Lower leg skin (tissue), 4 donors: ENCODE measurements at places on chromosomes 2 and 18.

DNA sequence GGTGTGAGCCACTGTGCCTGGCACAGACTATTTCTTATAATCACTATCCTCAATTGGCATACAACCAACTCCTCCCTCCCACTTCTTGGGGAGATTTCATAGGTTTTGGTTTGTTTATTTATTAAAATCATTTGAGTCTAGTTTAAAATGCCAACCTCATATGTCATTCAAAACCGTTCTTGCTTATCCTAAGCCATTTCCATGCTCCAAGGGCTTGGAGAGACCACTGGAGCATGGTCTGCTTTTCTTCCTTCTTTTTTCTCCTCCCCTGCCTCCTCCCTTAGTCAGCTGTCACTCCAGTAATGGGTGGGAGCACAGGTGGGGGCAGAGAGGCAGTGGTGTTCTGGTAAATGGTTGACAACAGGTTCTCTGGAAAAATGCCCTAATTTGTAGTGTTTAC is 20.4 kb upstream of the KCNS3 start:
- DNase-seq, result no peak

DNA sequence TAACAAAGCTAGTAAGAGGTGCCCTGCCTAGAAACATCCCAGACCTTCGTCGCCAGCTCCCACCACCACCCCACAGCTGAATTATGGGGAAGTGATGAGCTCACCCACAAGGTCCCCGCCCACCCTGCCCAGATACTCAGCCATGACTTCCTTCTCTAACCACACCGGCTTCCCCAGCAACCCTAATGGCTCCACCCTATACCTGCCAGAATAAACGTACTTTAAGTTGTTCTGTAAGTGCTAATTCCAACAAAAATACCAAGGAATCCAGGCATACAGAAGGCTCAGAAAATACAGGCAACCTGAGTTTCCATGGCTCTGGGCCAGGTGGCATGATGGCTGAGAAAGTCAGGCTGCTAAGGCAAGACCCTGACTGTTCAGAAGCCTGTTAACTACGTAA is 39.1 kb downstream of the TMEM163 start:
- DNase-seq, result no peak

DNA sequence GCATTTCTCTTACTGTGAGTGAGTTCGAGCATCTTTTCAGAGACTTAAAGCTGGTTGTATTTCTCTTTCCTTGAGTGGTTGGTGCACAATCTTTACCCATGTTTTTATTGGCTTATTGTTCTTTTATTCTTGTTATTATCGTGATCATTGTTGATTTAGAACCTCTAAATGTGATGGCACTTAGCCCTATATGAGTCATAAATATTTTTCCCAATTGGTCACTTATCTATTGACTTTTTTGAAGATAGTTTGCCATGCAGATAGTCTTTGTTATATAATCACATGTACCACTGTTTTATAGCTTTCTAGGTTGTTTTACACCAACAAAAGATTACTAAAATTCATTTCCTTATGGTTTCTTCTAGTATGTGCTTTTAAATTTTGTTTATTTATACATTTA is 141.6 kb upstream of the MSH6 start:
- no peak for DNase-seq

GRCh38 chr2:105473011-105473410 is 74.2 kb upstream of the FHL2 start:
- DNase-seq, result no peak

DNA sequence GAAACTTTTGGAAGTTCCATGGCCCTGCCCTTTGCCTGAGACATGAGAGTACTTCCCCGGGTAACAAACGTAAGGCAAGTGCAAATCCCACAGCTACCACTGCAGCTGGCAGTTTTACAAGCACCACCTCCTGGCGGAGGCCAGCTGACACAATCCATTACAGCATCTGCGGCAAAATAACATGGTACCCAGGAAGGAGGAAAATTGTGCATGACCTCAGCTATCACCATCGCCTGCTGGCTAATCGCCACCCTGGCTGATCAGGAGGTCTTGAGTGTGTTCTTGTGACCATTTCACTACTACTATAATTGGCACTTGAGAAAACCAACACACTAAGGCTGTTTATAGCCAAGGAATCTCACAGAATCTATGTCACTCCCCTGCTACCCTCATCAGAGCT is 71.7 kb upstream of the SERPINE2 start:
- DNase-seq, result no peak

DNA sequence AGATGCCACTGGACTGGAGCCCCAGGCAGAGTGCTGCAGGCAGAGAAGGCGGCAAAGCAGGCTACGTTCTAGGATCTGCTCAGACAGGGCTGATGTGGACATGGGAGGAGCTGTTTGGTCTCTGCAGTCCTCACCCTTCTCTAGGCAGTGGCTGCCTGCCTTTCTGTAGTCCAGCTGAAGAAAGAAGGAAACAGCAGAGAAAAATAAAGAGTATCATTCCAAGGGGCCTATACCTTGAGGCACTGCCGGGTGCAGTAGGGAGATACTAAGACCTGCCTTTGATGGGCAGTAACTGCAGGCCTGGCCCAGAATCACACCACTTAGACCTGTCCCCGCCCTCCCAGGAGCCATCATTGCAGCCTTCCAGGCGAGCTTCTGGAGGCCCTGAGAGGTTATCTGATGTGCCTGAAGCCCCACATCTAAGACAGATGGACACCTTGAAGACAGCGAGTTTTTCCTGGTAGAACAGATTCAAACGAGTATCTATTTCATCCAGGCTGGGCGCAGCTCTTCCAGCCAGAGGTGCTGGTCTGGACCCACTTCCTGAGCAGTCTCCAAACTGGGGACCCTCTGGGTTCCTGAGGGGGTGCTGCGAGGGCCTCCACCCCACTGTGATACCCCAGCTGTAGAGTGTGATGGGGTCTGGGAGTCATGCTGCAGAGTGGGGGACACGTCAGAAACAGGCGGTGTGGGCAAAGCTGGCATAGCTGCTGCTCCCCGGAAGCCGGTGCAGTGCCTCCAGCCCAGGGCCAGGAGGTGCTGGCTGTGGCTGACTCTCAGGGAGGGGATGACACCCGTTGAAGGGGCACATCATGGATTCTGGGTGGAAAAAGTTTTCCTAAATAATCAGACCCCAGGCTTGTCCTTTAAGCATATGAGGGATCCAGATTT is 87.3 kb upstream of the OTOS start:
- DNase-seq, result peak; percentile 66

- DNase-seq, result no peak
Measured at GRCh38 chr2:118049816-118050140, 35.9 kb upstream of the CCDC93 start.

DNA sequence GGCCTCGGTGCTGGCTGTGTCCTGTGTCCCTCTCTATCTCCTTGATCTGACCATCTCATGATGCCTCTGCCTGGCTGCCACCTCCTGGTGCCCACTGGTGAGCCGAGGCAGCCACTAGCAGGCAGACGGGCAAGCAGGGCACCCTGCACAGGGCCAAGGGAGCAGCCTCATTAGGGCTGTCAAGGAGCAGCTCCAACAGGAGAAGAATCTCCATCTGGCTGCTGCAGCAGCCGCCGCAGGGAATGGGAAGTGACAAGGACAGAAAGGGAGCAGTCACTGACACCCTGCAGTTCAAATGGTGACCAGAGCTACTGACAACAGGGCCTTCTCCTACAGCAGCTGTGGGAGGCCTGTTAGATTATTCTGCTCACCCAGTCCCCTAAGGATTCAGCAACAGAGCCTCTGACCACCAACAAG is 32.6 kb downstream of the ALPK2 start:
- DNase-seq, result no peak

GRCh38 chr18:9987345-9987744 is 73.5 kb downstream of the VAPA start:
- no peak for DNase-seq

DNA sequence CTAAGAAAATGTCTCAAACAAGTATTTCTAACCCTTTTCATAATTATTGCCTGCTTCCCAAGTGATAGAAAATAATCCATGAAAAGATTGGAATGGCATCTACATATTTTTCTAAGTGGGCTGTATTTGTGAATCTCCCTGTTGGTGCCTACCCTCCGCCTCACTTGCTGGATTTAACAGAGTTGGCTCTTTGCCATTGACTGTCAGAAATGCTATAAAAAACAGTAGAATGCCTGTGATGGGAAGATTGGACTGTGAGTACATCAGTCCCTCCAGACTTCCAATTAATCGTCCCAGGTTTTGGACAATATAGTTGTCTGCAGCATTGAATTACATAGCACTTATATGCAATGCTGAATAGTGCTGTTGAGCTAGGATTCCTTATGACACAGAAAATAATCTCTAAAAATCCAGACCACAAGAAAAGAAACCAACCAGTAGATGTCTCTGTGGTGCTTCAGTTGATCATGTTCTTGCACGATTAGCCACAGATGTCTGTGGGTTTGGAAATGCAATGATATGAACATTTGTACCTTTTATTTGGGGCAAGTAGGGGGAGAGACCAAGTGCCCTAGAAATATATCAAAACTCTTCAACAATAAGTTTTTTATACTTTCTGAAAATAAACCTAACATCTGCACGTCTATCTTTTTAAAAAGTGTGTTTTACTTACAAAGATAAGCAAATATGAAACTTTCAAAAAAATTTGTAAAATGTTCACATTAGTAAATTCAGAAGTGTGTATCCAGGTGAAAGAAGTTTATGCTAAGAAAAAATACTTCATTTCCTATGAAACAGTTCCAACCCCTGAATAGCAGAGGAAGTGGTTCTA is 88.5 kb downstream of the DYNAP start:
- DNase-seq, result no peak

- no peak for DNase-seq
Measured at GRCh38 chr2:227724394-227725039, at the start of gene SCYGR6. TSS of gene SCYGR6 (minus strand) at chr2:227724757. CDS start at chr2:227724757, 0 bp downstream.

DNA sequence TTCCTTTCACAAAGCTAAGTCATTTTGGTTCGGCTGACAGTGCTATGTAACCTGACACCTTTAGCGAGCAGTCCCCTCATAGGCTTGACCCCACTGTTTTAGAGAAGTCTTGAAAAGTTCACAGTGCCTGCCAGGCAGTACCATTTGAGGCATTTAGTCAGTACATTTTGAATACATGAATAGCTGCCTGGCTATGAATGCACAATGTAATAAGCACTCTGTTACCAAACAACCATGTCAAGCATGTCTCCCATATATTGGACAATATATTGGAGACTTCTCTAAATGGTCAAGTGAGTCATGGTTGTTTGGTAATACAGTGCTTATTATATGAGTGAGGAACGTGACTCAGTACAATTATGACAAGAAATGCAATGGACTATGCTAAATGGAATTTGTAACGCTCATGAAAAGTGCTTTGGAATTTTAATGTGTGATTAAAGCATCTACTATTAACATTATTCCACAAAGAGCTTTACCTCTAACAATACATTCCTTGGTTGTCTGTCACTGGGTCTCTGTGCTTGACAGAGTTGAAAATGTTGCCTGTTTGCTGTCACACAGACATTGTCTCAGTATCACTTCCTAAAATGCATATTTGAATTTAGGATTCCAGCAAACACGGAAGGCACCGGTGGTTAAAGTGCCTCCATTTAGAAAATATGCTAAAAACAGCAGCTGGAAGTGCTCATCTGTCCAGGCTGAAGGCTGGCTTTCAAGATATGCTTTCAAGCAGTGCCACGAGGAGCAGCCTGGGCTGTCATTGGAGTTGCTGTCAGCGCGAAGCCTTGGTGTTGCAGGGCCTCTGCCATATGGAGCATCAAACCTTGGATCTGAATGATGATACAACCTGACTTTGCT is 458.6 kb downstream of the FBXO15 start:
- DNase-seq, result no peak

DNA sequence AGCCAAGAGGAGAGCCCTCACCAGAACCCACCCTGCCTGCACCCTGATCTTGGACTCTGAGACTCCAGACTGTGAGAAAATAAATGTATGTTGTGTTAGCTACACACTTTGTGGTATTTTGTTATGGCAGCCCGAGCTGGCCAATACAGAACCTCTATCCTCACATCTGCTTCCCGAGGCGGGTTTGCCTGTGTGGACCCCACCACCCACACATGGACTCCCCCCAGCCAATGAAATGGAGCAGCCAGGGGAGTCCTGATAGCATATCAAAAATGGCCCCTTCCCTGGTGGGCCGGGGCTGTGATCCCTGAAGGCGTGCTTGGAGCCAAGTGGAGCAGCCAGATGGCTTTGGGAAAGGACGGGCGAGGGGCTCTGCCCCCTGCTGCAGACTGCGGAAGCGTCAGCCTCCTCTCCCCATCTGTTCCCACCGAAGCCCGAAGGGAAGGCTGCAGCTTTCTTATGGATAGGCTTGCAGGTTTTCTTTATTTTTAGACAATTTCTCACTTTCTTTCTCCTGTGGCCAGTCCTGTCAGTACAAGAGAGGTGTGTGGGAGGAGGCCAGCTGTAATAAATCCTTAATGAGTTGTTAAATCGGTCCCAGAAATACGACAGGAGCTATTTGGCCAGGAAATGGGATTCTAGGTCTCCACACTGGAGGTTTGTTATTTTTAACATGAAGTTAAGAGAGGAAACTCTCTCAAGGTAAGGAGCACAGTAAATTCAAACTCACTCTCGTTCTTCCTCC is 34.4 kb downstream of the TEX51 start:
- DNase-seq, result no peak

DNA sequence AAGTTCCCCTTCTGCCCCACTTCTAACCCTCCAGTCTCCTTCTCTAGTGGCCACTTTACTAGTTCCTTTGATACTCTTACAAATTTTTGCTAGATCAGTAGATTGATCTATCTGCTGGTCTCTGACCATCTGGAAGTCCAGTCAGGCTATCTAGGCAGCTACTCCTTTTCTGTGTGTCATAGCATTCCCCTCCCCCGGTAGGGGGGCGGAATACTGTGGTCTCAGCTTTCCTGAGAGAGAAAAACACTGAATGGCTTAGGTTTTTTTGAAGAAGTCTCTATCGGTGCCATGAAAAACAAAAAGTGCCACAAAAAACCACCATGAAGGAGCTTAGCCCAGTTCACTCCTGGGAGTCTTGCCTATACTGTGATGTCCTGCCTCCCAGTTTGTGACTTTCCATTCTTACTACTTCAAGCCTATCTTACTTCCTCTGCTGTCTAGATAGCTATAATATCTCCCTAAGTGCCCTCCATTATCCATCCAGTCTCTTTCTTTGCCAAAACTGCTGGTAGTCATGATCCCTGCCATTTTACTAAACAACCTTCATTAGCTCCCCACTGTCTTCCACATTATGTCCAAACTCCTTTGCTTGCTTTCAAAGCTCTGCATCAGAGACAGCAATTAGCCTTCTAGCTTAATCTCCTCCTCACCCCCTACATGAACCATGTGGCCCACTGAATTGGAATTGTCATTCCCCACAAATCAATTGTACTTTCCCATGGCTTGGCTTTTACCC is 29.9 kb downstream of the TPGS2 start:
- DNase-seq, result no peak

GRCh38 chr2:63425079-63425416 is 163.2 kb downstream of the WDPCP start:
- DNase-seq, result no peak

DNA sequence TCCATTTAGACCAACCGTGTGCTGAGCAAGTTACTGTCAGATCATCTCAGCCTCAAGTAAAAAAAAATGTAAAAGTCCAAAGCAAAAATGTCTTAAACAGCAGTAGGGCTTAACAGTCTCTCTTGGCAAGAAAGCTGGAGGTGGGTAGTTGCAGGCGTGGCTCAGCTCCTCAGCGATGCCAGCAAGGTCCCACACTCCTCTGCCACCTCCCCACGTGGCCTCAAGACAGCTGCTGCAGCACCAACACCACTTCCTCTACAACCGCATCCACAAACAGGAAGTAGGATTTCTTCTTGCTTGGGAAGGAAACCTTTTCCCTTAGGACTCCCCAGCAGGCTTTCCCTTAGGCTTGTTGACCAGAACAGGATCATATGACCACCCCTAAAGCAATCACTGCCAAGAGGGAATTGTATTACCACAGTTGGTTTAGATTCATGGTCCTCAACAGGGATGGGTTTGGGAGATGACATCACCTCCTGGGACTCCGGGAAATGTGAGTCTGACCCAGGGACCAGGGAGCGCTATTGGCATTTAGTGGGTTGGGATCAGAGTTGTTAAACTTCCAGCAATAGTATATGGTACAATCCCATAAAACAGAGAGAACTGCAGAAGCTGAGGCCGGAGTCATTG is 97.1 kb downstream of the MAPK4 start:
- no peak for DNase-seq
